Renal cortex interstitium (tissue), 15 donors: ENCODE measurements at places on chromosomes 4 and X. TPM values are rescaled to one million over a fixed set of nuclear protein-coding genes. Genes with fewer than 3 reads are reported as not detected.
A peak's percentile ranks its signal among the peaks of the same experiment; 100 is the strongest.

- peak; percentile 45 for DNase-seq
Measured at GRCh38 chr4:119211867-119212233, 663 bp upstream of the USP53 start.

DNA sequence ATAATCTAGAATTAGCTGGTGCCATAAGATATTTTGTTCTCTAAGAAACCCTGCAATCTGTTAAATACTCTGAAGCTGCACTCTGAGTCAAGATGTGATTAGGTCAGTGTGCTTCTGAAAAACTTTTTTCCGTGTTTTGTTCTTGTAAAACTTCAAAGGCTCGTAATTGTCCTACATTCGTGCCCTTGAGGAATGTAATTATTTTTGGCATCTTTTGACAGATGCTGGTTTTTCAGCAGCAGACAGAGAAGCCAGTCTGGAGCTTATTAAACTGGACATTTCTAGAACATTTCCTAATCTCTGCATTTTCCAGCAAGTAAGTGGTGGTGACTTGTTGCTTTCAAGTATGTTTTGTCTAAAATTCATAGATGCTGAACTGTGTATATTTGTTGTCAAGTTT lies 36.8 kb upstream of the TADA2B start:
- DNase-seq, result no peak

- peak; percentile 14 for DNase-seq
Measured at GRCh38 chr4:42995343-42995944, 102.9 kb downstream of the GRXCR1 start.

DNA sequence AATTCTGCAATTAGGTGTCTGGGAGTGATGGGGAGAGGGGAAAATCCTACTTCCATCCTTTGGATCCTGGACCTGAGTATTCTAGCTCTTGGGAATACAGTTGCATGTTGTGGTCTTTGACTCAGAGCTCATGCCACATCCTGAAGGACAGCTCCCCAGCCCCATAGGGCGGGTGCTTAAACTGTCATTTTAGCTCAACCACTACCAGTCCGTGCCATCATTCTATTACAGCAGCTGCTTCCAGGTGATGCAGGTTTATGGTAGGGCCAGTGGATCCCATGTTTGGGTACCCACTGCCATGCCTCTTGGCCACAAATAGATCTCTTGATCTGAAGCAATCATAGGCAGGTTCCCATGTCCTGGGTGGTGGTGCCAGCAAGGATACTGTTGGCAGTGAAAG lies 34.7 kb downstream of the CCKAR start:
- DNase-seq, result no peak

DNA sequence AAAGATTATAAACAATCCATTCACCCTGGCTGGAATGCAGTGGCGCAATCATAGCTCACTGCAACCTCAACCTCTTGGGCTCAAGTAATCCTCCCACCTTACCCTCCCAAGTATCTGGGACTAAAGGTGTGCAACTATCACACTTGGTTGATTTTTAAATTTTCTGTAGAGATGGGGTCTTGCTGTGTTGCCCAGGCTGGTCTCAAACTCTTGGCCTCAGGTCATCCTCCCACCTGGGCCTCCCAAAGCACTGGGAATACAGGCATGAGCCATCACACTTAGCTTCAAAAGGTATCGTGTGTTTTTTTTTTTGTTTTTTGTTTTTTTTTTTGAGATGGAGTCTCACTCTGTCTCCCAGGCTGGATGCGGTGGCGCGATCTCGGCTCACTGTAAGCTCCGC lies 71.5 kb downstream of the FRYL start:
- DNase-seq, result no peak

The FGFBP2 gene
- 0.30 TPM for polyA plus RNA-seq

- no peak for DNase-seq
Measured at GRCh38 chrX:11461201-11462001, 168.2 kb downstream of the AMELX start.

GRCh38 chr4:38366456-38366855 lies 297.5 kb upstream of the KLF3 start:
- no peak for DNase-seq

DNA sequence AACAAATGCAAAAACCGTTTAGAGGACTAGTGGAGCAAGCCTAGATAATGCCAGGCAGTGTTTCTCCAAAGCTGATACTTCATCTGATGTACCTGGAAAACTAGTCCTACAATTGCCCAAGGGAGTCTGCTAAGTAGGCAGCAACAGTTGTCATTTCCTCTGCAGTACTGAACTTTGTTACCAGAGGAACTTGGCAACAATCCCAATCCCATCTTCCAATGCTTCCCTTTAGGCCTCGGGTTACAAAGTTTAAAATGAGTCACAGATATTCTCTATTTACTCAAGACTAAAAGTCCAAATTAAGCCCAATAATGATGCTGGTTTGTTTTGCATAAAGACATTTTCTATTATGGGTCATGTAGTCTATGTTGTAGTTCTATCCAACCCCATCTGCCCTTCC lies 120.0 kb upstream of the GLRA2 start:
- no peak for DNase-seq

GRCh38 chrX:131958724-131959123 lies 64.4 kb upstream of the STK26 start:
- no peak for DNase-seq

GRCh38 chr4:77631276-77631675 lies 25.7 kb downstream of the CXCL13 start:
- no peak for DNase-seq

- no peak for DNase-seq
Measured at GRCh38 chrX:132732236-132732635, 226.2 kb downstream of the HS6ST2 start.

DNA sequence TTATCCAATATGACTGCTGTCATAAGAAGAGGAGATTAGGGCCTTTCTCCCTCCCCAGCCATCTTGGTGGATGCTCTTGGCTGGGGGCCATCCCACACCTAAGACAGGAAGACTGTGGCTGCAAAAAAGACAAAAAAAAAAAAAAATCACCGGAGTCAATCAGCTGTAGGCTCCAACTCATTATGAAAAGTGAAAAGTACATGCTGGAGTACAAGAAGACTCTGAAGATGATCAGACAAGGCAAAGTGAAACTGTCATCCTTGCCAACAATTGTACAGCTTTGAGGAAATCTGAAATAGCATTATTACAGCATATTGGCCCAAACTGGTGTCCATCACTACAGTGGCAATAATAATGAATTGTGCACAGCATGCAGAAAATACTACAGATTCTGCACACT lies 5.2 kb downstream of the EGFL6 start:
- DNase-seq, result no peak

GRCh38 chrX:40237731-40238178 lies 140.0 kb upstream of the BCOR start:
- DNase-seq, result no peak
